SK-MEL-5 (cell line): ENCODE measurements at places on chromosomes 5 and 9. TPM values are rescaled to one million over a fixed set of nuclear protein-coding genes. Genes with fewer than 3 reads are reported as not detected.

GRCh38 chr9:134205672-134206310 lies 41.4 kb upstream of the RNU6ATAC start:
- DNase-seq = peak; percentile 5

DNA sequence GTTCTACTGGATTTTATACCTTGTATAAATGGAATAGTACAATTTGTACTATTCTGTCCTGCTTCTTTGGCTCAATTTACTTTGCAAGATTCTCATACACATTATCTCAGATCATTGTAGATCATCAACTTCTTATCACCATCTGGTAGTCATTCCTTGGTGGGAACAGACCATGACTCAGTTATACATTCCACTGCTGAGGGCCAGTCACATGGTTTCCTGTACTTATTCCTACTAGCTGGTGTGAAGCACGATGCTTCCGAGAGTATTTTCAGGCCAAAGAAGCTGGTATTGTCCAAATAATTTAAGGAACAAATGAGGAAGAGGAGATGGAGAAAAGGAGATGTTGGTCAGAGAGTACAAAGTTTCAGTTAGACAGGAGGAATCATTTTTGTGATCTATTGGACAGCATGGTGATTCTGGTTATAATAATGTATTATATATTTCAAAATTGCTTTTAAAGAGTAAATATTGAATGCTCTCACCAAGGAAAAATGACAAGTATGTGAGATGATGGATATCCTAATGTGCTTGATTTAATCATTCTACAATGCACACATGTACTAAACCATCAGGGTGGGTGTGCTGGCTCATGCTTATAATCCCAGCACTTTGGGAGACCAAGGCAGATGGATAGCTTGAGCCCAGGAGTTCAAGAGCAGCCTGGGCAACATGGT lies 124.1 kb downstream of the SYK start:
- no peak for DNase-seq

- DNase-seq = no peak
These were observed 148.9 kb downstream of the GCNT1 start for GRCh38 chr9:76607730-76608436.

DNA sequence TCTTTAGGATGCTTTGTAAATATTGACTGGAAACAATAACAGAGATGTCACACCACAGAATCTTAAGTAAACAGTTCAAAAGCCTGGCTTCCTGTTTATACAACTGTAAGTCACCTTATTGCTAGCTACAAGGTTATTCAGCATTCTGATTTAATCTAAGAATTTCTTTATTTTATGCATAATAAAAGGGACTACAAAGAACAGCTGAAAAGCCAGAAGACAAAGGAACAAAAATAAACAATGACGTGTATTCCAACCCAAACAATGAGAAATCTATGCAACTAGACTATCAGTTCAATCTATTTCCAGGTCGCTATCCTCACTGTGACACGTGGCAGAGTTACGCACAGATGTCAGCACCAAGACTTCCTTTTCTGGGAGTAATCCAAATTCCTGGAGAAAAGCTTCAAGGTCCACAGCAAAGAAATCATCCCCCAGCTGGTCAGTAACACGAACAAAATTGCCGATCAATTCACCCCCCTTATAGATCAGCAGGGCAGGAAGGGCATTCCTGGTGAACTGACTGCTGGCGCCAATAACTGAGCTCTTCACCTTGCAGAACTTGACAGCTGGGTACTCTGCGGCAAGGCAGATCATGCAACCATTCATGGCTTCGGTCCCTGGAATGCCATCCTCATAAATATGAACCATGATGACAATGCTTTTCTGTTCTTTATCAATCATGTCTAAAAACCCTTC lies 8.4 kb downstream of the PDCL start:
- no peak for DNase-seq

- DNase-seq = peak; percentile 75
These were observed 78.7 kb downstream of the ACTL7B start for GRCh38 chr9:108776920-108777639.

DNA sequence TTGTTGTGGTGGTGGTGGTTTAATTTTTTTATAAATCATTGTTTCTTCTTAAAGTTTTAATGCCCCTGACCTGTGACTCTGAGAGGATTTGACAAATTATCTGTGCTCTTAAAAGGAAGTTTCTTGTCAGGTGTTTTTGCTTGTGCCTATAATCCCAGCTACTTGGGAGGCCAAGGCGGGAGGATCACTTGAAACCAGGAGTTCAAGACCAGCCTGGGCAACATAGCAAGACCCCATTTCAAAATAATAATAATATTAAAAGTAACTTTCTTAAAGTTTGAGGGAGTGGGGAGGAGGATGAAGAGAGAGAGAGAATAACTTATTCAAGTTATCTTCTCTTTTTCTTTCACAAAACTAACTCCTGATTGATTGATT lies 12.2 kb upstream of the ERMP1 start:
- no peak for DNase-seq

DNA sequence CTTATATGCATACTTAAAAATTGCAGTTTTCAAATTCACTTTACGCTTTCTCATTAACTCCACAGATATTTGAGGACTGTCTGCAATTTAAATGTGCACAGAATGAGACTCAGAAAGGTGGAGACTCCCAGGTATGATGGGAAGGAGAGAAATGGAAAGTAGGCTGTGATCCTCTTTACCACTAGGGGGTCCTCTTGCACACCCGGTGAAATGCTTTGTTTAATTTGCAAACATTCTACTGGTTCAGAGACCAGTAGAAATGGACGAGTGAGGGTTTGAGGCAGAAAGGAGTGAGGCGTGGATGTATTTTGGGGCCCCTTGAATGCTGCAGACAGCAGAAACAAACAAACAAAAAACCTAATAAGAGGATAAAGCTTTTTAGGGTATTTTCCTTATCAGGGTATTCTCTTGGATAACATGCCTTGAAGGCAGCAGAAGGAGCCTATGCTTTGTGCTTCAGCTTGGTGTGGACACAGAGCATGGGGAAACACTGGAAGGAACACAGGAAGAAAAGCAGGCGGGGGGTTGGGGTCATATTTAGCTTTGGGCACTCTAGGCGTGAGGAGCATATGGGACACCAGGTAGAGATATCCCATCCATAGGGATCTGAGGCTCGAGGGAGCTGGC lies 410.1 kb downstream of the DMRT2 start:
- DNase-seq = peak; percentile 46

DNA sequence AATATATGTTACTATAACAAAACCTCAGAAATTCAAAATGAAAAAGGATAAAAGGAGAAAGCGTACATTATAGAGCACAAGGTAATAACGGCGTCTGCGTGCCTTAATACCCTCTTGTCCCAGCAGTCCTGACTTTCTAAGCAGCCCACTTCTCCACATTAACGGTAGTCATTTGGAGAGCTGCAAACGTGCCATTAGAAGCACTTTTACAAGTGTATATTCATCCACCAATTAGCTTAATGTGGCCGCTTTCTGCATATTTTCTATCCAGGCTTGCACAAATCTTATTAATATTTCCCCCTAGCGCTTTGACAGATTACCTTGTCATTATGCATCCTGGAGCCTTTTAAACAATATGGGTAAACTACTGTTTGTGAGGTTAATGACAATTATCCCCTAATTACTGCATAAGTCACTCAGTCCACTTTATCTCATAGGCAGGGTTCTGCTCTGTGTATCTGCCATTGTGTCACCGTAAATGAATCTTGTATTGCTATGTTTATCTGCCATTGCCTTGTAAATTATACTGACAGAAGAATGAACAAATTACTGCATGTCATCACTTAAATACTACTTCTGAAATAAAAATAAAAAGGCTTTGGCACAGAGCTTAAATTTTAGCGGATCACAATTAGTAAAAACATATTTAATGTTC lies 421.3 kb downstream of the BNC2 start:
- no peak for DNase-seq

DNA sequence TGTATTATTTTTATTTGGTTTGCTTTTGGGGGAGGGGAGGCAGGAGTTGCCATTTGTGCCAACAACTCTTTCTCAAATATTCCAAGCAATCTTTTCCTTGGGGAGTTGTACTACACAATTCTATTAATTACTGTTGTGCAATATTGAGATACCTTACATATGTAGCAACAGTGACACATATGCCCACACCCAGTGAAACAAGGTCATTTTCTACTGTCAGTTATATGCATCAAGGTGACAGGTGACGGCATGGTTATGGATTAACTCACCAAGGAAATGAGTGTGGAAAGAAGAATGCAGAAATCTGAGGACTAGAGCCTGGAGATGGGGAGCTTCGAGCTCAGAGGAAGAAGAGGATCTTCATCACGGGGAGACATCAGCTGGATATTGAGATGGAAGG lies 17.9 kb upstream of the MSMP start:
- no peak for DNase-seq

DNA sequence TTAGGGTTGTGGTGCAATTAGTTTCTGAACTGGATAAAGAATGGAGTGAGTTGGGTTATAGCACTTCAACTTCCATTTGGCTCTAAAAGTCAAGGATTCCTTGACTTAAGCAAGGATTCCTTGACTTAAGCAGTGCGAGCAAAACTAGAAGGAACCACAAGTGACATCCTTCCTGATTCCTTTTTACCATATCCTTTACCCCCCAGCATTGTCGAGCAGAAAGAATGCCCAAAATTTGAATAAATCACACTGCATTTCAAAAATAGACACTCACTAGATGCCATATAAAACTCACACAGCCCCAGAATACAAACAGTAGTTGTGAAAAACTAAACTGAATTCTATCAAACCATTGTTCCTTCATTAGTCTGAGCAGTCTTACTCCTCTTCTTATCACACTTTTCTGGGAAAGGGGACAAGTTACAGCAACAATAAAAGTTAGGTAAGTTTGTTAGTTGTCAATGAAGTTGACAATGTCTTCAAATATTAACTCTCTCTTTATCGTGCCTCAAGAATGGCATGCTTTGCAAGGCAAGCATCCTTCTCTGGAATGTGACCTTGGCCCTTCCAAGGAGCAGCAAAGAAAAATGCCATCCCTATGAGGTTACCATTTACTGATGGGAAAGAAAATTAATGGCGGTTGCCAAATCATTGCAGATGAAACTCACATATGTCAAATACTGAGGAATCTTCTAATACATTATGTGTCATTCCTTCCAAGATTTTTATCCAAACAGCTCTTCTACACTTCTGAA lies 273.3 kb upstream of the ANKRD55 start:
- no peak for DNase-seq

DNA sequence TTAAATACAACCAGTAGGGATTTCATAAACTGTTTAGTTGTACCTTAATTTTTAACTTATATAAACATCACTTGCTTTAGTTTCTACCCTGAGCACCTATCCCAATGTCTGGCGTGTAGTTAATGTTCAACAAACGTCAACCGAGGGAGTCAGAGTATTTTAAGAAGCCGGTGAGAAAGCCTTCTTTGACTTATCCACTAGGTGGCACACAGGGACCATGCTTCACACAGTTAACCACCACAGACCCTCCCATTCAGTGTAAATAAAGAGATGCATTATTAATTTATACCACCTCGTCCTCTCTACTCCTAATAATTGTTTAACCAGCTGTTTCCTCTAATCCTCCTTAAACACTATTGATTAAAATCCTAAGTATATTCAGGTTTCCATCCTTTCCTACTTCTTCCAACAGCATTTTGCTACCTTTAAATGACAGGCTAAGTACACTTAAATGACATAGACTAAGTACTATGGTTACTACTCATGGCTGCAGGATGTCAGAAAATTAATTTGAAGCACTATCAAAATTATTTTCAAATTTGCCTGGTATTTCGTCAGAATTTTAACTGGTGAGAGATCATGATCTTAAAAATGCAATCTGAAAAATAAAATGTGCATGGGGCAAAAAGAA lies 2.3 kb downstream of the HAPLN1 start:
- DNase-seq = peak; percentile 86

DNA sequence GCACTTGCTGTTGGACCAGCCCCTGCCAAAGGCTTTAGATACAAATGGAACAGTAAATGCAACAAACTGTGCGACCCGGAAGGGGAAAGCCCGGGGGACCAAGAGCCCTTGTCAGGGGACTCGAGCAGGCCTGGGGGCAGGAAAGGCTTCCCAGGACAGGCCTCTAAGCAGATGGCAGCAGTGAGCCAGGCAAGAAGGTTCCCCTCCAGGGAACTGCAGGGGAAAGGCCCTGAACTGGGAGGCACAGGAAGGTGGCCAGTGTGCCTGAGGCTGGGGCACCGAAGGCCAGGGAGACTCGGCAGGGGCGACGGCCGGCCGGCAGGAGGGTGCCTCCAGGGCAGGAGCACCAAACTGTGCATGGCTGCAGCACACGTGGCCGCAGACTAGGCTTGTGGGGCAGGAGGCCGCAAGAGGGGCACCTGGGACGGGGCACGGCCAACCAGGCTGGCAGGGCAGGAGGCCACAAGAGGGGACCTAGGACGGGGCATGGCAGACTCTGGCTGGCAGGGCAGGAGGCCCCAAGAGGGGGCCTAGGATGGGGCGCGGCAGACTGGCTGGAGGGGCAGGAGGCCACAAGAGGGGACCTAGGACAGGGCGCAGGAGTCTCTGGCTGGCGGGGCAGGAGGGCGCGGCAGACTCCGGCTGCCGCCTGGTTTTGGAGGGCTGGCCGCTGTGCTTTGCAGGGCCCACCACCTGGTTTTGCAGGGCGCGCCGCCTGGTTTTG lies 10.0 kb downstream of the VAV2 start:
- DNase-seq = no peak

TPM2 gene
- 3.5 and 3.8 TPM in 2 replicates for total RNA-seq
